ENCODE measurements at places on chromosomes 2 and 18.

DNA sequence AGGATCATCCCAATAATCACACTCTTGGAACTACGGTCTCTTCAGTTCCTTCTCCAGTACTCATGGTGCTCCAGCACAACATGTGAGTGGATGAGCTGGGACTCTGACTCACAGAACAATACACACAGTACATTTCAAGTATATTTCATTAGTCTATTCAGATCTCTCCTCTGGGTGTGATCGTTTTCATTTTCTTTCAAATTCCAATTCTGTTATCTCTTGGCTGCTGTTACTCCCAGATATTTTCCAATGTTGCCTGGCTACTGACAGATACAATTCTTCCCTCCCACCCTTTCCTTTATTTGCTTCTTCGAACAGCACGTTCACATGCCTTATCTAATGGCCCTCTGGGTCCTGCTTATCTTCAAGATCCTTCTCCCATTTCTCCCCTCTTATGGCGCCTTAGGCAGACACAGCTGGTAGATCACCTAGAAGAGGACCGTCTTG lies 216.0 kb downstream of the ACKR3 start:
- H3K36me3 ChIP-seq: no peaks in the 10 kb centered on the region
- no peak for DNase-seq
- no peaks in the 10 kb centered on the region for H3K4me1 ChIP-seq
- H3K27me3 ChIP-seq: no peaks in the 10 kb centered on the region
- no peak overlapping the region for H3K4me3 ChIP-seq

DNA sequence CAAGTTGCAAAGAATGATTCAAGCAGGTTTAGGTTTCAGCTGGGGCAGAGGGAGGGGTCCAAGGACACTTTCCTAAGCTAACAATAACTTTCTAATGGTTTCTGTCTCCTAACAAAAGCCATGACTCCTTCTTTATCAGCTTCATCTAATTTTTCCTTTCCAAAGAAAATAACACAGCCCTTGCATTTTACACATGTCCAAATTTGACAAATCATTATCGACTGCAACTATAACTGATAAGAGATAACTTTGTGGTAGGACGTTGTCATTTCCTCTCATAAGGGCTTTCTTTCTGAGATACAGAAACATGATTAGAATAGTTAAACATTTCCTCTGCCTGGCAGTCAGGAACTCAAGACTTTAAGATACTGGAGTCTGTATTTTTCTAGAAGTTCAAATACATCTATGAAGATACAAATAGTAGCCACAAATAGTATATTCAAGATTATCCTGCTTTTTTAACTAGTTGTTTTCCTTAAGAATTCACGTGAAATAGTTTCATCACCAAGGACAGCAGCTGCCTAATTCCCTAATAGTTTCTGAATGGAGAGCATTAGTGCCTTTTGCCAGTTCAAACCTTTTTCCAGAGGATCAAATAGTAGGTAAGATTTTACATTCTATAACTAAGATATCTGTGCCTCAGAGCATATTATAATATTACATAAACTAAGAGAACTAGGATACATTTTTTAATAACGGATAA lies 263.2 kb downstream of the EXOC6B start:
- H3K36me3 ChIP-seq: no peaks in the 10 kb centered on the region
- H3K27ac ChIP-seq: no peak overlapping the region
- DNase-seq: no peak
- no peaks in the 10 kb centered on the region for H3K27me3 ChIP-seq

DNA sequence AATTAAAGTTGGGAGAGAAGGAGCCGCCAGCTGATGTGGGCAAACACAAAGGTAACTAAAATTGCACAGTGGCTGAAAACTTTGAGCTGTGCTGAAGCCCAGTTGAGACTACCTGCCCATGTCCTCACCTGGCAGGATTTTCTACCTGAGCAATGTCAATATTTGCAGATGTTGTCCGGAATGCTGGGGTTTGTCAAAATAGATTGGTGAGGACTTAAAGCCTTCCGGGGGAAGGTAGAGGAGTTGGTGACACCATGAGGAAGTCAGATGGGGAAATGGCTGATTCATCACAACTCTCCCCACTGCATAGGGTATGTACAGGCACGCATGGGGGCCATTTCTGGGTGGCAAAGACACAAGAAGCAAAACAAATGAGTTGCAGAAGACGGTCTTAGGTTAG lies 114.9 kb downstream of the ALK start:
- no peak overlapping the region for H3K4me3 ChIP-seq
- H3K27me3 ChIP-seq: no peaks in the 10 kb centered on the region
- H3K27ac ChIP-seq: no peak overlapping the region
- no peak for DNase-seq
- H3K36me3 ChIP-seq: no peaks in the 10 kb centered on the region

DNA sequence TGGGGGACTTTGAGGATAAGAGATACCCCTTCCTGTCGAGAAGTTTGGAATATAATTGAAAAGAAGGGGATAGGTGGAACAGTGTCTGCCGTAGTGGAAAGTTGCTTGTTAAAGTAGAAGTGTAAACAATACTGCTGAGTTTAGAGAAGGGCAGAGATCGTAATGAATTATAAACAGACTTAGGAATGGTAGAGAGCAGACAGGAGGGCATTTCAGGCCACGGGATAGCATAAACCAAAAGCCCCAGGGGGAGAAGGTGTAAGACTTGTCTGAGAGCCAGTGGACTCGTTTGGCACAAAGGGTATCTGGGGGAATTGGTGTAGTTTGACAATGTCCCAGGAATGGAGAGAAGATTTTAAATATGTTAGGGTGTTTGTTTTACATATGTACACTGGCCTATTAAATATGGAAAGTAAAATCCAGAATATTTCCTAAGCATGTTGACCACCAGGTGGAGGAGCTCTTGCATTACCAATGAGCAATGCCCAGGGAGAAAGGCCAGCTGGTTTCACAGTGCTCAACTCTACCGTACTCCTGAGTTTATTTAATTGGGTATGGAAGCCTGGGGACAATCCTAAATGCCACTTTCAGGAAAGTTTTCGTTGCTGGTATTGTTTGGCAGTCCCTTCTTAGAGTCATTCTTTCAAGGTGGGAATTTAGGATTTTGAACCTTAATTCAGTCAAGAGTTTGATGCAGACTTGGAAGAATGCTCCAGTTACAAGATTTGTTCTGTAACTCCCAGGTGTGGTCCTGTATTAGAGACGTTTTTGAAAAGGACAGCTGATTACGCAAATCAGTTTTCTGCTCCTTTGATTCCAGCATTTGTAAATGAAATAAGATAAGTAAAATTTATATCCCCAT lies 7.5 kb downstream of the COPS8 start:
- H3K36me3 ChIP-seq: peaks cover 1% of the 10 kb centered on the region
- DNase-seq: no peak
- peaks cover 7% of the 10 kb centered on the region for H3K4me1 ChIP-seq
- no peaks in the 10 kb centered on the region for H3K27me3 ChIP-seq
- peak overlapping the region; percentile 46 for H3K27ac ChIP-seq

GRCh38 chr2:222521099-222521498 lies 96.8 kb downstream of the SGPP2 start:
- no peaks in the 10 kb centered on the region for H3K36me3 ChIP-seq
- no peaks in the 10 kb centered on the region for H3K27me3 ChIP-seq
- no peaks in the 10 kb centered on the region for H3K4me1 ChIP-seq
- H3K27ac ChIP-seq: no peak overlapping the region
- DNase-seq: no peak

DNA sequence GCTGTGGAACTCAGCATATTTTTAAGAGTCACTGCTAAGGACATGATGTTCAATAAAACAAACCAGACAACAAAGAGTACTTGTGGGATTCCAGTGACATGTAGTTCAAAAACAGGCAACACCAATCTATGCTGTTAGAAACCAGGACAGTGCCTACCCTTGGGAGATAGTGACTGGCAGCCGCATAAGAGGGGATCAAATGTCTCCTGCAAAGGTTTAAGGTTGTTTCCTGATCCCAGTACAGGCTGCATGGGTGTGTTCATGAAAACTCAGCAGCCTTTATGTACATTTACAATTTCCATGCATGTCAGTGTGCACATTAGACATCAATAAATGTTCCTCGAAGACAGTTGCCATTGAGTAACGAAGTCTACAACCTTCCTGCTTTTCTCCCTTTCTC lies 183.8 kb downstream of the PID1 start:
- H3K4me3 ChIP-seq: no peak overlapping the region
- H3K27ac ChIP-seq: no peak overlapping the region
- H3K4me1 ChIP-seq: peaks cover 4% of the 10 kb centered on the region
- no peaks in the 10 kb centered on the region for H3K27me3 ChIP-seq
- no peaks in the 10 kb centered on the region for H3K36me3 ChIP-seq

- H3K4me3 ChIP-seq: no peak overlapping the region
- no peak for DNase-seq
- H3K36me3 ChIP-seq: no peaks in the 10 kb centered on the region
- no peaks in the 10 kb centered on the region for H3K27me3 ChIP-seq
Observed at GRCh38 chr2:1431886-1432400, 18.7 kb downstream of the TPO start.

DNA sequence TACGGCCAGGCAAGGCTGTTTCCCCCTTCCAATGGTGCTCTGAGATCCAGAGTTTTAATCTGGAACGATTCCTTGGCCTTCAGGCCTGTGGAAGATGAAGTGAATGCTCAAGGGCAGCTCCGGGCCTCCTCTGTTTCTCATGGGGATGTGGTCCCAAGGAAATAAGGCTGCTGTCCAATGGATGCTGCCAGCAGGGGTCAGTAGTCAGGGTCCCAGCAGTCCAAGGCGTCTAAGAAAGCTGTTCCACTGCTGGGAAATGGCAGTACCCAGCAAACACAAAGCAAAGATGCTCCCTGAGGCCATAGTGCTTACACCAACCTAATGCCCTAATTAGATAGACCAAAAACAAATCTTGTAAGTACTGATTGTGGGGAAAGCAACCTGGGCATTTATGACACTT lies 12.5 kb downstream of the NMS start:
- DNase-seq: no peak
- no peak overlapping the region for H3K27ac ChIP-seq
- no peaks in the 10 kb centered on the region for H3K27me3 ChIP-seq
- no peaks in the 10 kb centered on the region for H3K36me3 ChIP-seq
- no peak overlapping the region for H3K4me3 ChIP-seq
- H3K4me1 ChIP-seq: no peaks in the 10 kb centered on the region

DNA sequence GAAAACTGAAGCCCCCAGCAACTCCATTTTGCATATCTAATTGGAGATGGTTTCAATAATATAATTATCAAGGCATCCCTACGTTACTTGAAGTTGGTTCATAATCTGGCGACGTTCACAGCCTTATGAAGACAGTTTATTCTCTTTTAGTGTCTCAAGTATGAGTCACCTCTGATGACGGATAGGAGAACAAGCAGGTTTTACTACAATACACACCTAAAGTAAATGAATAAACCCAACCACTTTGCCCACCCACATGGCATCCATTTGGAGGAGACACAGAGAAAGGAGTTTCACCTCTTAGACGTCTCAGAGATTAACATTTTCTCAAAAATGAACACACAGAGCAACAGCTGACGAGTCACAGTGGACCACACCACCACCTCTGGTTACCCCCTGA lies 40.8 kb downstream of the BCL11A start:
- no peak overlapping the region for H3K27ac ChIP-seq
- H3K36me3 ChIP-seq: no peaks in the 10 kb centered on the region
- H3K27me3 ChIP-seq: no peaks in the 10 kb centered on the region
- no peaks in the 10 kb centered on the region for H3K4me1 ChIP-seq
- no peak for DNase-seq

GRCh38 chr2:128441341-128442052 lies 122.8 kb upstream of the HS6ST1 start:
- DNase-seq: peak; percentile 24
- H3K4me3 ChIP-seq: no peak overlapping the region
- no peaks in the 10 kb centered on the region for H3K27me3 ChIP-seq
- peaks cover 9% of the 10 kb centered on the region for H3K4me1 ChIP-seq

DNA sequence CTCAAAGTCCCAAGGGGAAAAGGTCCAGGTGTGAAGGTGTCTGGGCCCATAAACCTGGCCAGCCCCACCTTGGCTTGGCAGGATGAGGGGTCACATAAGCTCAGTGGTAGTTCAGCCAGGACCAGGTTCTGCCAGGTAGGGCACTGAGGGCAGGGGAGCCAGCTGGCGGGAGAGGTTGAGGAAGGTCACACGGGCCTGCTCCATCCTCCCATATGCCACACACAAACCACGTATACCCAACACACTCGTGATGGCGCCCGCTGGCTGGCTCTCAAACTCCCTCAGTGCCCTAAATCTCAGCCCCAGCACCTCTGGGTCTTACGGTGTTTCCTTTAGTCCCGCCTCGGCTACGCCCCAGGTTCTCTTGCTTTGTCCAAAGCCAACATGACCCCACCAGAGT lies 160.5 kb downstream of the ZFP36L2 start:
- H3K4me3 ChIP-seq: no peak overlapping the region
- DNase-seq: no peak
- no peaks in the 10 kb centered on the region for H3K27me3 ChIP-seq
- no peaks in the 10 kb centered on the region for H3K36me3 ChIP-seq
- H3K4me1 ChIP-seq: peaks cover 6% of the 10 kb centered on the region

- no peak overlapping the region for H3K27ac ChIP-seq
- no peaks in the 10 kb centered on the region for H3K27me3 ChIP-seq
Observed at GRCh38 chr2:207515671-207516070, 14.1 kb upstream of the CREB1 start.

DNA sequence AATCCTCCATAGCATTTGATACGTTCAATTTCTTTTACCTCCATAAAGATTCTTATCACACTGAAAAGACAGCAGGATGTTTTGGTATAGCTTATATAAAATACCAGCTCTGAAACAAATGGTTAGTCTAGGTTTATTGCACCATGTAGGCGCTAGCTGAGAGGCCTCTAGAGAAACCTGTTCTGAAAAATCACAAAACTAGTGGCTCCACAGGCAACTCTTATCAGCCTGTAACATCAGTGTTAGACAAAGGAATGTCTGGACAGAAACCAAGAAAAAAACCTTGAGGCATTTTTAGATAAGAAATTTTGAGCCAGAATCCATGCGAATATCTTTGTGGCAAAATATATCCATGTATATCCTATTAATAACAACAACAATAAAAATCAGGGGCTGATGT lies 440.4 kb upstream of the MAP2 start:
- H3K27me3 ChIP-seq: no peaks in the 10 kb centered on the region
- H3K4me3 ChIP-seq: no peak overlapping the region
- H3K4me1 ChIP-seq: no peaks in the 10 kb centered on the region
- H3K27ac ChIP-seq: no peak overlapping the region
- H3K36me3 ChIP-seq: no peaks in the 10 kb centered on the region

DNA sequence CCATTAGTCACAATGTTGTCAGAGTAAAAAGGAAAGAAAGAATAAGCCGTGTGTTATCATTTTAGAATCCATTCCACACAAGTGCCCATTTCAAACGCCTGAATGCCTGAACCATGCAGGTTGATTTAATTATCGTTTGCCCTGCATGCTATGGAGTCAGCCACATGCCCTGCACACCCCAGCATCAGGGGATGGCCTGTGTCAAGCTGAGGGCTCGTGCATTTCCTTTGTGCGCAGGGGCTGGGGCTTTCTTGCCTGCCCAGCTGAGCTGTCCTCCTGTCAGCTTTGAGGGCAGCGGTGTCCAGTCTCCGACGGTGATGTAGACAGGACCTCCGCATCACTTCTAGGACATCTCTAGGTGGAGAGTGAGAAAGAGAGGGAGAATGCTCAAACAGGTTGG lies 200.4 kb downstream of the TSN start:
- H3K36me3 ChIP-seq: no peaks in the 10 kb centered on the region
- no peak overlapping the region for H3K4me3 ChIP-seq
- no peak for DNase-seq
- H3K27ac ChIP-seq: no peak overlapping the region
- peaks cover 3% of the 10 kb centered on the region for H3K27me3 ChIP-seq

- H3K27me3 ChIP-seq: no peaks in the 10 kb centered on the region
- DNase-seq: no peak
- no peaks in the 10 kb centered on the region for H3K36me3 ChIP-seq
- no peak overlapping the region for H3K4me3 ChIP-seq
- H3K4me1 ChIP-seq: no peaks in the 10 kb centered on the region
Observed at GRCh38 chr18:77167251-77167650, 34.7 kb upstream of the MBP start.

- no peaks in the 10 kb centered on the region for H3K4me1 ChIP-seq
- no peak for DNase-seq
- H3K27me3 ChIP-seq: peaks cover 5% of the 10 kb centered on the region
- no peak overlapping the region for H3K4me3 ChIP-seq
- no peaks in the 10 kb centered on the region for H3K36me3 ChIP-seq
Observed at GRCh38 chr18:37251679-37252078, 313.9 kb downstream of the CELF4 start.
